ENCODE measurements at places on chromosomes 6 and 20. TPM values are rescaled to one million over a fixed set of nuclear protein-coding genes. Genes with fewer than 3 reads are reported as not detected.

- DNase-seq: peak; percentile 94
Observed at GRCh38 chr6:10411971-10412460, 2.9 kb downstream of the TFAP2A start.

- no peak for DNase-seq
Observed at GRCh38 chr6:45415788-45416518, 38.2 kb upstream of the SUPT3H start.

The SF3B5 gene
- total RNA-seq: 200 TPM

The BACH2 gene
- total RNA-seq: 0.46 TPM

- no peak for DNase-seq
Observed at GRCh38 chr6:157024745-157025144, 247.6 kb downstream of the ARID1B start.

GRCh38 chr20:11406877-11407276 is 510.8 kb upstream of the BTBD3 start:
- DNase-seq: no peak

- no peak for DNase-seq
Observed at GRCh38 chr6:17165383-17165782, 63.5 kb downstream of the STMND1 start.

DNA sequence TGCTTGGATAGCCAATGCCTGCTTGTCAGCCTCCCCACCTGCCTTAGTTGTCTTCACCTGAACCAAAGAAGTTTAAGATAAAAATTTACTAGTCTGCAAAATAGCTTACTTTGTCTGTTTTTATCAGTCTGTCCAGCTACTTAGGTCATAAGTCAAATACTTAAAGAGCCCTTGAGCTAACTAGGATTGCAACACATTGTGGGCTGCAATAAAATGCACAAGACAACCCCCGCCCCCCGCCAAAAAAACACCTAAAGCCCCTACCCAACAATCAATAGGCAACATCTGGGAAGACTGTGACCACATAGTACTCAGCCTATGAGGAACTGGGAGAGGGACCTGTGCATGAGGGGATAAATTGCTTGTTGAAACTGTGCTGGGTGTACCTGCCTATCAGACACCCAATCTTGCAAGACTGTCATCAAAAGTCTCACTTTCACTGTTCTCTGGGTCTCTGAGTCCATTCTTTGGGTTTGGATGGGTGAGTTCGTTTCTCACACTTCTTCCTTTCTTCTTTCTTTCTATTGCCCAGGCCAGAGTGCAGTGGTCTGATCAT is 27.3 kb upstream of the ABCC10 start:
- DNase-seq: no peak

DNA sequence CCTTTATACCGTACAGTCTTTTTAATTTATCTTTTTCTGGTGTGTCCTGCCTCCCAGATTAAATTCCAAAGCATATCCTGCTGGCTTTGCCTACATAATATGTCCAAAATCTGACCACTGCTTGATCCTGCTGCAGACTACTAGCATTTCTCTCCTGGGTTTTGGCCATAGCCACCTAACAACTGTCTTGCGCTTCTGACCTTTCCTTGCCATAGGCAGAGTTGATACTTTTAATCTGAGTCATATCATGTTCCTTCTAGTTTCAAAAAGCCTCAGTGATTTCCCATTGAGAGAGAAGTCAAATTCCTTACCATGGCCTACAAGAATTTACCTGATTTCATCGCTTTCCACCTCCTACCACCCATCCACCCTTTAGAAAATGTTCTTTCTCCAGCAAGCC is 104.8 kb downstream of the BCKDHB start:
- no peak for DNase-seq

GRCh38 chr20:3818155-3819151 is 1.9 kb upstream of the AP5S1 start:
- peak; percentile 80 for DNase-seq

GRCh38 chr20:38842558-38842981 is 37.1 kb downstream of the PPP1R16B start:
- DNase-seq: no peak

DNA sequence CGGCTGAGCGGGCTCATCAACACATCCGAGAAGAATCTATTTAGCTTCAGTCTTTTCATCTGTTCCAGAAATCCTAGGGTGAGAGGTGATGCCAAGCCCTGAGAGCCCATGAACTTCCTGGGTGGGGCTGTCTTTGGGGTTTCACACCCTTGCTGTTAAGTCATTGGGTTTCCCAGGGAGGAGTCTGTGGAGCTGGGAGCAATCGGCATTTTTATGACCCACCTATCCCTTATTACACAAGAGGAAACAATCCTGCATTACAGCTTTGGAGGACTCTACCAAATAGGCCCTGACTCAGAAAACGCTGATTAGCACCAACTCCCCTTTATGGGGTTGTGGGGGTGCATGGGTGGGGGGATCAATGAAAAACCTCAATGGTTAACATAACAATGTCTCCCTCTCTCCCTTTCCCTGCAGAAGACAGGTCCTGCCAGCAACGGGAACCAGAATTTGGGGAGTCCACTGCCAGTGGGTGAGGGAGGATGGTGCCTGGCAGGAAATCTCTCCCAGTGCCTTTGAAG is 46.3 kb downstream of the EZR start:
- no peak for DNase-seq

- DNase-seq: no peak
Observed at GRCh38 chr6:128463942-128464341, 56.5 kb downstream of the PTPRK start.

DNA sequence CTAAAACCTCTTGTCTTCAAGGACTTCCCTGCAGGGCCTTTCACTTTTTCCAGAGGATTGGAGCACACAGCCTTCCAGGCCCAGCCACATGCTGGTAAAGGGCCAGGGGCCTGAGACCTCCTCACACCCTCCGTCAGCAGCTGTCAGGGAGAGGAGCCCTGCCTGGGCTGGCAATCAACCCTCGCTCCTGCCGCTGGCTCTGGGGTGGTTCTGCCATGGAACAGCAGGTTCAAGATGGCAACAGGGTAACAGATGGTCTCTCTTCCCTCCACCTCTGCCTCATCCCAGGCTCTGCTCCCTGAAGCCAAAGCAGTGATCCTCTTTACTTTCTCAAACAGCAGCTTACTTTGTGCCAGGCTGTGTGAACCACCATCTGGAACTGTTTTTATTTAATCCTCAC is 23.8 kb downstream of the PCNA start:
- no peak for DNase-seq

GRCh38 chr20:962223-962622 is 39.9 kb downstream of the RSPO4 start:
- no peak for DNase-seq

DNA sequence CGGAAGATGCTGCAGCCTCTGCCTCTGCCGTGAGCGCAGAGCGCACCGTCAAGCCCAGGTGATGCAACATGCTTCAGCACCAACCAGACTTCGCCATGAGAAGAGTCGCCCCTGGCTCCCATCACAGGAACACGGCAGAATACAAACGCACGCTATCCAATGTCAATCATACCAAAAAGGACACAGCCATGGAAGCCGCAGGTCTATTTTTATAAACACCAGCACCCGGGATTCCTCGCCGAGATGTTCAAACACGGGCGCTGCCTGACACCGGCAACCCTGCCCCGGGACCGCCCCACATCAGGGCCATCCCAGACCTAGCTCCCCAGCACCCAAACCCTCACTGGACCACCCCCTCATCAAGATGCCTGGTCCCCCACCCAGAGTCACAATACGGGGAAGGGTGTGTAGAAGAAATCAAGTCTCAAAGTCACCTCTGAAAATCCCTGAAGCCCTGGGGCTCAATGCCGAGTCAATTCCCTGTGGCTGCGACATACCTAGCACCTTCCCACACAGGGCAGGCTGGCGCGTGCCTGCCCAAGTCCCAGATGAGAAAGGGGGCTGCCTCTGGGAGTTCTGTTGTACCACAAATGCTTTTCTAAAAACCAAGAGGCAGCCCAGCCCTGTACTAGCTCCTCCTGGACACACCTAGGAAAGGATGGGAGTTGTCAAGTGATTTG is 17.9 kb downstream of the TAF4 start:
- DNase-seq: no peak

GRCh38 chr6:155278319-155279049 is 14.7 kb downstream of the CLDN20 start:
- DNase-seq: no peak

The KIF6 gene
- total RNA-seq: 0.11 TPM

The CTNNBL1 gene
- 44.7 TPM for total RNA-seq

DNA sequence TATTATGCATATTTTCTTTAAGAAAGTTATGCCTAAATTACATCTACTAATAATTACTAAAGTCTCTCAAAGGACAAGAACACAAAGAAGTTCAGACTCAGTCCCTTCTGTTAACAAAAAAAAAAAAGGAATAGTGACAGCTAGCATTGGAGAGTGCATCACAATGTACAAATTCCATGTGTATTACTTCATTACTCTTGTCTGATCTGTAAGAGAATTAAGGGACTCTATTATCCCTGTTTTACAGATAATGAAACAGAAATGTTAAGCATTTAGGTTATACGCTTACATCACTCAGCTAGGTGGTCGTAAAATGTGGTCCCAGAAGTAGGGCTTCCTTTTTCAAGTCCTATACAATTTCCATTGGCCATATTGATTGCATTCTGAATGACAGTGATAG is 17.2 kb upstream of the VNN1 start:
- no peak for DNase-seq

DNA sequence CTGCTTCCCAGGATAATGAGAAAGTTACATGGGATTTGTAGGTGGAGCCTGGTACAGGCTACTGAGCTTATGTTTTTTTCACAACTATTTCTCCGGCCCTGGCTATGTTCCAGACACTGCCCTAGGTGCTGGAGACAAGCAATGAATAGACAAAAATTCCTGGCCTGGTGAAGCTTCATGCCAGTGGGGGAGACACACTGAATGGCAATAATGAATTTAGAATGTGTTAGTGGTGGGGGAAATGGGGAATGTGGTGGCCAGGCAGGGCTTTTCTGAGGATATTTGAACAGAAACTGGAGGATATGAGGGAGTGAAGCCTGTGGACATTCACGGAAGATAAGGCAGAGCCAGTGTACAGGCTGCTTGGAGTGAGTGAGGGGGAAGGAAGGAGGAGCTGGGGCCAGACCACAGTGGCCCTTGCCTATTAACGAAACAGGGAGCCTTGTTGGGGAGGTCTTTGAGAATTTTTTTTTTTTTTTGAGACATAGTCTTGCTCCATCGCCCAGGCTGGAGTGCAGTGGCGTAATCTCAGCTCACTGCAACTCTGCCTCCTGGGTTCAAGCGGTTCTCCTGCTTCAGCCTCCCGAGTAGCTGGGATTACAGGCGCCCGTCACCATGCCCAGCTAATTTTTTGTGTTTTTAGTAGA is 6.6 kb downstream of the FOXS1 start:
- peak; percentile 52 for DNase-seq

- DNase-seq: peak; percentile 66
Observed at GRCh38 chr6:77456531-77457248, 6.6 kb downstream of the HTR1B start.
